T-cell (primary cell): ENCODE measurements at places on chromosomes 3 and 15. TPM values are rescaled to one million over a fixed set of nuclear protein-coding genes. Genes with fewer than 3 reads are reported as not detected.

The ZPLD1 gene
- not detected for total RNA-seq

The SERINC4 gene
- total RNA-seq: 0.26 TPM

The PPP1R14D gene
- total RNA-seq: not detected

The GOLGA8H gene
- total RNA-seq: not detected

The AADACL2 gene
- not detected for total RNA-seq

The SMARCC1 gene
- total RNA-seq: 92.4 TPM

The ERICH6 gene
- 0.39 TPM for total RNA-seq

The TMCO5A gene
- total RNA-seq: not detected

The USP50 gene
- total RNA-seq: not detected

The STAC gene
- total RNA-seq: not detected
